ENCODE measurements at places on chromosomes 4 and X. TPM values are rescaled to one million over a fixed set of nuclear protein-coding genes. Genes with fewer than 3 reads are reported as not detected.

Gene TMLHE
- 8.8 TPM for total RNA-seq

Gene PCDH19
- 1.0 TPM for total RNA-seq

Gene FGF5
- not detected for total RNA-seq

Gene CT45A7
- total RNA-seq = not detected

Gene PDLIM3
- 15.9 TPM for total RNA-seq

Gene OPN1LW
- not detected for total RNA-seq

Gene VAMP7
- 24.9 TPM for total RNA-seq

Gene SLC2A9
- total RNA-seq = 7.5 TPM

Gene OTUD6A
- total RNA-seq = not detected

Gene SAGE1
- not detected for total RNA-seq

- H3K4me1 ChIP-seq = no peaks in the 10 kb centered on the region
- H3K36me3 ChIP-seq = no peaks in the 10 kb centered on the region
- H3K27ac ChIP-seq = no peak overlapping the region
- no peak overlapping the region for H3K4me3 ChIP-seq
These were observed 9.3 kb upstream of the SEC24B start for GRCh38 chr4:109424093-109424841.

DNA sequence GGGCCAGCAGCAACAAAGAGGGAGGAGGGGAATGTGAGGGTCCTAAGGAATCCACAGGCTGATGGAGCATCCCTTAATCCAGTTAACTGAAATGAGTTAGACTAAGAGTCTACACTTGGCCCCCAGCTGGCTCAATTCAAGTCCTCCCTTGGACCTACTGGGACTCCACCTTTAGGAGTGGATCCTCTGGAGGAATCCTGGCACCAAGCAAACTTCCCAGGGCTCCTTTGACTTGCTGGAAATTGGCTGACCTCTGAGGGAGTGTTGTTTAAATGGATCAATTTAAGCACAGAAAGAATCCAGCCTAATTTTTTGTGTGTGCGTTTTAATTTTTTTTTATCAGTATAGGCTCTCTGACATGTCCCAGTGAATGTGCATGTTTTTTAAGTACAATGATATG is 114.7 kb downstream of the SHROOM3 start:
- H3K27me3 ChIP-seq = no peaks in the 10 kb centered on the region
- no peak for DNase-seq
- peaks cover 11% of the 10 kb centered on the region for H3K4me1 ChIP-seq

DNA sequence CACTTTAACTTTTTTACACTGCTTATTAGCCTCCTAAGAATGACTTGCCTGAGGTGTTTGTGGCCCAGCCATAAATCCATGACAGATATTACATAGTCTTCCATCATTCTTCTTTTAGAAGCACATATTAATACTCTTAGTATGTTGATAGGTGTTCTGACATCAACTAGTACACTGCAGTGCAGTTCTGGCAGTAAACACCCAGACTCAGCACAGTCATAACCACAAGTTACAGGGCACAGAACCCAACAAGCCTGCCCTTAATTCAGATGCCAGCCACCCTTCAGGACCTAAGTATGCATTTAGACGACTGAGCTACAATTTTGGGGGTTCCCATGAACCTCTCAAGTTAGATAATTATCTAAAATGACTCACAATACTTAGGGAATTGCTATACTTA is 36.5 kb upstream of the GUCY1B1 start:
- no peak overlapping the region for H3K27ac ChIP-seq
- H3K4me1 ChIP-seq = no peaks in the 10 kb centered on the region
- H3K4me3 ChIP-seq = no peak overlapping the region
- no peaks in the 10 kb centered on the region for H3K27me3 ChIP-seq

DNA sequence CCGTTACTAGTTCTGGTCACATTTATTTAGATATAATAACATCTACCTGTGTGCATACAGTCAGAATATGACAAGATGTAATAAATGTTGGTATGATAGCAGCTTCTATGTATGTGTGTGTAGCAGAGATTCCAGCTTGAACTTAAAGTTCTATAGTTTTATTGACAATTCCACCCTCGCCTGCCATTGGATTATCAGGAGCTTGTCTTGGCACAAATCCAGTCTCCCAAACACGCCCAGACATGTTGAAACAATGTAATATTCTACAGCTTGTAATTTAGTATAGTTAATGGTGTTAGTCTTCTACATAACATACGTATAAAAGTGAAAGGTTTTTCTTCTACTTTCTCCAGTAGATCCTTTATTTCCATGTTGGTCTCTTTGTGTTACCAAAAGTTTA is 44.4 kb downstream of the BBS12 start:
- no peaks in the 10 kb centered on the region for H3K36me3 ChIP-seq
- DNase-seq = no peak
- no peak overlapping the region for H3K4me3 ChIP-seq
- no peak overlapping the region for H3K27ac ChIP-seq
- H3K4me1 ChIP-seq = no peaks in the 10 kb centered on the region
- H3K27me3 ChIP-seq = no peaks in the 10 kb centered on the region

DNA sequence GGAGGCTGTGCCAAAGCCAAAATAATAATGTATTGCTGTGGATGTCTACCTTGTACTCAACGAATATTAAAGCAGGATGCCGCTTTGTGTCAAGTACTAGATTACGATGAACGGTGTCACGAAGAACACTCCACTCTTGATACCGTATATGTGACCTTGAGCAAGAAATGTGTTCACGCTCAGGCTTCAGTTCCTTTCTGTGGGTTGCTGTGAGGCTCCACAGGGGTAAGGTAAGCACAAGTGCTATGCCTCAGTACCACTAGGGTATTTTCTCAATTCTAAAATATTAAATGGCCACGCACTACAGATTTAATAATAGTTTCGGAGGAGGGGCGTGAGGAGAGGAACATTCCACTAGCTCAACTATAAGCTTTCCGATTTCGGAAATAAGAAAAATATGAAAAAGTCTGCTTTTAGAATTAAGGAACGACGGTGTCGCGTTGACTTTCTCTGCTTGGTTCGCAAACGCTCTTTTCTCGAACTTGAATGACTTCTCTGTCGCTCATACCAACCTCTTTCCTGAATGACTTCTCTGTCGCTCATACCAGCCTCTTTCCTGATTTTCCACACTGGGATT is 607 bp upstream of the SCOC start:
- H3K27ac ChIP-seq = peak overlapping the region; percentile 87
- DNase-seq = no peak
- no peaks in the 10 kb centered on the region for H3K27me3 ChIP-seq
- H3K36me3 ChIP-seq = no peaks in the 10 kb centered on the region
- H3K4me3 ChIP-seq = peak overlapping the region; percentile 67
- H3K4me1 ChIP-seq = peaks cover 13% of the 10 kb centered on the region

- H3K27me3 ChIP-seq = no peaks in the 10 kb centered on the region
- DNase-seq = no peak
- no peaks in the 10 kb centered on the region for H3K4me1 ChIP-seq
- peak overlapping the region; percentile 50 for H3K4me3 ChIP-seq
- H3K36me3 ChIP-seq = no peaks in the 10 kb centered on the region
These were observed 2.6 kb downstream of the SAT1 start for GRCh38 chrX:23785580-23785979.

DNA sequence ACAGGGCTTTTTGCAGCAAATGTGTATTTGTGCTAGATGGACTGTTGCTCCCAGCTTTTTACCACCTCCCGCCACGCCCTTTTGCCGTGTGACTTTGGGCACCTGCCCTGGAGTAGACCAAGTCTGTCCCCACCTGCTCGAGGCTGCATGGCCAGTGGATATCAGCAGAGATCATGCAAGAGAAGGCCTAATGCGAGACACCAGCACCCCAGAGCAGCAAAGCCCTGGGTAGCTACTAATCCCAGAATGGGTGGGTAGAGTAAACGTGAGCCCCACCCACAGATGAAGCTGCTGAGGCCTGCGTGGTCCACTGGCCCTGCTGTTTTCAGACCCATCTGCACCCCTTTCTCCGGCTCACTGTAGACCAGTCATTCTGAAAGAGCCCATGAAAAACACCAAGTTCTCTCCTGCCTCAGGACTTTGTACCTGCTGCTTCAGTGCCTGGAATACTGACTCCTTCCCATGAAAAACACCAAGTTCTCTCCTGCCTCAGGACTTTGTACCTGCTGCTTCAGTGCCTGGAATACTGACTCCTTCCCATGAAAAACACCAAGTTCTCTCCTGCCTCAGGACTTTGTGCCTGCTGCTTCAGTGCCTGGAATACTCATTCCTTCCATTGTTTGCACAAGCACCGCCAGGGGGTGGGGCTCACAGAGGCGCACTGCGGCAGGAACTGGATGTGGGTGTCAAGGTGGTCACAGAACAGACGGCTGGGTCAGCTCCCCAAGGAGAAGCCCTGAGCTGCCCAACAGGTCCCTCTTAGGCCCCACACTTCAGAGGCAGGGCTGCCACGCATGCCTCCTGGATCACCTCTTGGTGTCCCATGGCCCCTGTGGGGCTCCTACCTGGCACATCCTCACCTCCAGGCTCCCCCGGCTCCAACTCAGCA is 5.1 kb upstream of the TNIP2 start:
- no peak overlapping the region for H3K4me3 ChIP-seq
- peaks cover 8% of the 10 kb centered on the region for H3K4me1 ChIP-seq
- H3K27me3 ChIP-seq = no peaks in the 10 kb centered on the region
- DNase-seq = no peak
- H3K27ac ChIP-seq = no peak overlapping the region

GRCh38 chrX:130726661-130727060 is 176.3 kb downstream of the ENOX2 start:
- peak; percentile 39 for DNase-seq
- H3K27ac ChIP-seq = no peak overlapping the region
- no peak overlapping the region for H3K4me3 ChIP-seq
- H3K4me1 ChIP-seq = no peaks in the 10 kb centered on the region
- no peaks in the 10 kb centered on the region for H3K36me3 ChIP-seq
- no peaks in the 10 kb centered on the region for H3K27me3 ChIP-seq

GRCh38 chr4:108171339-108172230 is 2.9 kb upstream of the LEF1 start:
- H3K27ac ChIP-seq = peak overlapping the region; percentile 33
- H3K36me3 ChIP-seq = no peaks in the 10 kb centered on the region
- H3K4me1 ChIP-seq = peaks cover 56% of the 10 kb centered on the region
- H3K27me3 ChIP-seq = peaks cover 10% of the 10 kb centered on the region
- H3K4me3 ChIP-seq = peak overlapping the region; percentile 58
- peak; percentile 76 for DNase-seq

DNA sequence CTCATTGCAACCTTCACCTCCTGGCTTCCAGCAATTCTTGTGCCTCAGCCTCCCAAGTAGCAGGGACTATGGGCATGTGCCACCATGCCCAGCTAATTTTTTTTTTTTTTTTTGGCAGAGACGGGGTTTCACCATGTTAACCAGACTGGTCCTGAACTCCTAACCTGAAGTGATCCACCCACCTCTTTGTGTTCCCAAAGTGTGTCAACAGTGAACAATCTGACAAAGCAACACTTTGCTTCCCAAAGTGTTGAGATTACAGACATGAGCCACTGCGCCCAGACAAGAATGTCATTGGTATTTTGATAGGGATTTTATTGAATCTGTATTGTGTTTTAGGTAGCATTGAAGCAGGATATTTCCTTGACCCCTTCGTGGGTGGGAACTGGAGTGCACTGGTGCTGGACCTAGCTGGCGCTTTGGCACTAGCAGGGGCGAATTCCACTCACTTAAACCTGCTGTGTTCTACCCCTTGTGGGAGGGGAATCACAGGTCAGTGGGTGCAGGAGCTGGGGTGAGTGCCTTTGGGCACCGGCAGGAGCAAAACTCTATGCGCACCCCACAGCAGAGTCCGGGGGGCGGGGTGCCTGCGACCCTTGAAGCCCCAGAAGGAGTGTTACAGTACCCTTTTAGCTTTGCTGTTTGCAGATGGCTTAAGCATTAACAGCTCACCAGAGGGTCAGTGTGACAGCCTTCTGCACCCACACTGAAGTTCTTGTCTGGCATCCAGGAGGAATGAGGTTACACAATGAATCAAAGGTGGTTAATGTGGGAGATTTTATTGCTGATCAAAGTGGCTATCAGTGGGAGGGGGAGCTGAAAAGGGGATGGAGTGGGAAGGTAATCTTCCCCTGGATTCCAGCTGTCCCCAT is 21.9 kb downstream of the KLF8 start:
- no peaks in the 10 kb centered on the region for H3K27me3 ChIP-seq
- no peaks in the 10 kb centered on the region for H3K36me3 ChIP-seq
- no peak overlapping the region for H3K27ac ChIP-seq
- no peak overlapping the region for H3K4me3 ChIP-seq
